Ecto neural progenitor cell (in vitro differentiated cells): ENCODE measurements at places on chromosomes 4 and X.

DNA sequence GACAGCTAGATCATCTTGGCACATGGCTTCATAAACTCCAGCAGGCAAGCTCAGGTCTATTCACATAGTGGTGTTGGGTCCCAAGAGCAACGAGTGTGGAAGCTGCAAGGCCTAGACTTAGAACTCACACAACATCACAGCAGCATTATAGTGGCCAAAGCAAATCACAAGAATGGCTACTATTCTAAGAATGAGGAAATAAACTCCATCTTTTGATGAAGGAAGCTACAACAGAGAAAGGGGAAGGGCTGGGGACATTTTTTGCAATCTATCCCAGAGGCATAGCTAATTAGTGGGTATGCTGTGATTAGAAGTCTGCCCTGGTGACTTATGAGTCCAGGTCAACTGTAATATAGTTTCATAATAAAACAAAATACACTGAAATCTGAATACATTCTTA, 42.9 kb upstream of the TAB3 start:
- DNase-seq = no peak

GRCh38 chr4:55177461-55177860, 52.1 kb upstream of the KDR start:
- DNase-seq = no peak

DNA sequence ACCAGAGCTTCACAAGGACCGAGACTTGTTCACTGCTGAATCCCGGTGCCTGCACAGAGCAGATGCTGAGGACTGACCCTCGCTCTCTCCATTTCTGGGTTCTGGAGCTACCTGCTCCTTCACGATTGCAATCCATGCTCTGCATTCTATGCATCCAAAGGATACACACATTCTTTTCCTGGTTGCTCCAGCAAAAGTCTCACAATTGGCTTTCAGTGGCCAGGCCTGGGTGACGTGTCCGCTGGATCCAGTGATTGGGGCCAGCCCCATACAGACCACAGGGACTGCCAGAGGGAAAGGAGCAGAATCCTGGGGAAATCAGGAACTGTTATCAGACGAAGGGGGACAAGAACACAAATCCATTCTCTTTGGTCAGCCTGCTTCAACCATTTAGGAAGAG, 14.9 kb upstream of the CDKN2AIP start:
- no peak for DNase-seq

DNA sequence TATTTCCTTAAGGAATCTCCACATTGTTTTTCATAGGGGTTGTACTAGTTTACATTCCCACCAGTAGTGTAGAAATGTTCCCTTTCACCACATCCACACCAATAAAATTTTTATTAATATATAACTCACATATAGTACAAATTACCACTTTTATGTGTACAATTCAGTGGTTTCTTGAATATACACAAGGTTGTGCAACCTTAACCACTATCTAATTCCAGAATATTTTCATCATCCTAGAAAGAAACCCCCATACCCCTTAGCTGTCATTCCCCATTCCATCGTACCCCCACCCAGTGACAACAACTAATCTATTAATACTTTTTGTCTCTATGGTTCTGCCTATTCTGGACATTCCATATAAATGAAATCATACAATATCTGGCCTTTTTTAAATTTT, 108.3 kb upstream of the USP9X start:
- no peak for DNase-seq

DNA sequence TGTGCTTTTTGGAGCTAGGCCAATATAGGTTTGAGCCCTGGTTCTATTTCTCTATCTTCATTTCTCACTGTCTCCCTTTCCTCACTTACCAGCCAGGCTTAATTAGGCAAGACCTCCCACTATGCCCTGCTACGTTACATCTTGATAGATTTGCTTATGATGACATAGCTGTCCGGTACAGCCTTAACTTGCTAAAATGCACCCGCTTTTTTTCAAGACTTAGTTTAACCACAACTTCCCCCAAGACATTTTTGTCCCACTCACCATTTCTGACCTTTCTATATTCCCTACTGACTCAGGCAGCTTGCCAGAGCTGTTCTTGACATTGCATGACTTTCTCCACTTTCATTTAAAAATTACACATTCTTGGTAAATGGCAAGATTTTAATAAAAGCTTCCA, 152.6 kb downstream of the MID1 start:
- DNase-seq = no peak

GRCh38 chr4:15381806-15382338, 46.0 kb upstream of the C1QTNF7 start:
- DNase-seq = no peak

DNA sequence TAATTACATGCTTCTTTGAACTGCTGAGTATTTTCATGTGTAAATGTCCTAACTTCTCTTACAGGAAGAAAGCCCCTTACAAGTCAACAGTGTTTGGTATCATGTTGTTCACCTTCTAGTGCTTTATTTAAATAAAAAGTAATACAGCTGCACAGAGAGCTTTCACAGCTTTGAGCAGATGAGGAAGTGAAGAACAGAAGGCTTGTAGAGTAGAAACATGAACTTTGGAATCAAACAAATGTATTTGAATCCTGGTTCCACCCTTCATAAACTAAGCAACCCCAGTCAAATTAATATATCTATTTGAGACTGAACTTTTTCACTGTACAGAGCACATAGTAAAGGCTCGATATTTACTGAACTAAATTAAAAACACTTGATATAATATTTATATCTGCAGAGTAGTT, 120.5 kb downstream of the CAMK2D start:
- DNase-seq = no peak

GRCh38 chr4:66974665-66975064, 570.6 kb downstream of the CENPC start:
- DNase-seq = no peak

DNA sequence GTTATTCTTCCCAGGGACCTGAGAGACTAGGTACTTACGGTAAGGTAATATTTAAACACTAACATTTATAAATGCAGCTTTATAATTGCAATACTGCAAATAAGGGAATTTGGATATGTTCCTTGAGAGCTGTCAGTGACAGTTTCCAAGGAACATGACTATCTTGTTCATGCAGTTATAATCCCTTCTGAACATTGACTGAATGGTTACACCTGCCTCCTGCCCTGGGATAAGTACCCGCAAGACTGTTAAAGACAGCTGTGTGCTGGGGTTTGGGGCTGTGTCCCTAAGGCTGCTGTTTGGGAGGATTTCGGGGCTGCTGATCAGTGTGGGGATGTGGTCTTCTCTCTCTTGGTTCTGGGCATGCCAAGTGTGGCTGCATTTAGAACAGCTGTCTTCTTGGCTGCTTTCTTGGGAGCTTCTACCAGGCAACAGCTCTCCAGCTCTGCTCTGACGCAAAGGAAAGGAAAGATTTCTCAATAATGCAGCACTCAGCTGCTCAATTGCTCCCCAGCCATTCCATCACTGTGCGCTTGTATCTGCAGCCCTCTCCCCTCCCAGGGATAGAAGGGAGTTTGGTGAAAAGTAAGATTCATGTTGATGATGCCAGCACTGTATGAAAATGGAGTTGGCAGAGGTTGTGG, 298.8 kb upstream of the TAPT1 start:
- no peak for DNase-seq

DNA sequence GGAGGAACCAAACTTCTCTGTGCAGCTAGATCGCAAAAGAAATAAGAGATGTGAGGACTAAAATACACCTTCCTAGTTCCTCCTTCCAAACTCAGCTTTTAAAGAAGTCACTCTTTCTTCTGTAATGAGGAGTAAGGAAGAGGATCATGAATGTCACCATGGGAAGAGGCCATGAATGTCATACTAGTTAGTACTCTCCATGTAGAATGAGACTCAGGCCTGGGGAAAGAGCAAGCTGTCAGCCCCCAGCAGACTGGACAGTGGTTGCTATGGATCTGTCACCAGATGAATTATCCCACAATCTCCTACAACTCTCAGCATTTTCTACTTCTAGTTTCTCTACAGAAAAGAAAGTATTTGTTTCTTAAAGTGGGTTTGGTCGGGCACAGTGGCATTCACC, 57.1 kb upstream of the PRDM8 start:
- no peak for DNase-seq

DNA sequence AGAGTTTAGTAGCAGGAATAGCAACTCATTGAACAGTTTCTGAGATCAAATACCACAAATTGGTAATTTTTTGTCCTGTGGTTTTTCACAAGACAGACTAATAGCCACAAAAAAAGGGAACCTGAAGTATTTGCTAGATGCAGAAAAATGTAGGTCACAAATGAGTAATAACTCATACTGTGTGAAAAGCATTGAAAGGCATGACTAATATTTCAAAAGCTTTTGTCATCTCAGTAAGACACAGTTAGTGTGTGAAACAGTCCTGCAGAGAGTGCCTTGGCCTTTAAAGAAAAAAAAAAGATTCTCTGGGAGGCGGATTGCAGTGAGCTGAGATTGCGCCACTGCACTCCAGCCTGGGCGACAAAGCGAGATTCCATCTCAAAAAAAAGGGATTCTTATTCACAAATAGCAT, 31.4 kb upstream of the SLC25A31 start:
- DNase-seq = no peak

DNA sequence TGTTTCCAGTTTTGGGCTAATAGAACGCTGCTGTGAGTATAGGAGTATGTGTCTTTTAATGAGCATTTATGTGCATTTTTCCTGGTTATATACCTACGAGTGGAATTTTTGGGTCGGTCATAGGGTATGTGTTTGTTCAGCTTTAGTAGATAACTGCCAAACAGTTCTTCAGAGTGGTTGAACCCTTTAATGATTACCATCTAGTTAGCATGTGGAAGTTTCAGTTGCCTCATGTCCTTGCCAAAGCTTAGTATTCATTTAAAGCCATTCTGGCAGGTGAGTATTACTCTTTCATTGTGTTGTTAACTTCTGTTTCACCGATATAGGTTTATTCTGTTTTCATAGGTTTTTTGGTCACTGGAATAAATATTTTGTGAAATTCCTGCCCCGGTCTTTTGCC, 229.1 kb downstream of the ARHGAP10 start:
- DNase-seq = no peak

- no peak for DNase-seq
Observed at GRCh38 chr4:55297346-55297745, 48.7 kb upstream of the SRD5A3 start.

GRCh38 chrX:14899607-14900006, 26.4 kb downstream of the MOSPD2 start:
- DNase-seq = no peak

DNA sequence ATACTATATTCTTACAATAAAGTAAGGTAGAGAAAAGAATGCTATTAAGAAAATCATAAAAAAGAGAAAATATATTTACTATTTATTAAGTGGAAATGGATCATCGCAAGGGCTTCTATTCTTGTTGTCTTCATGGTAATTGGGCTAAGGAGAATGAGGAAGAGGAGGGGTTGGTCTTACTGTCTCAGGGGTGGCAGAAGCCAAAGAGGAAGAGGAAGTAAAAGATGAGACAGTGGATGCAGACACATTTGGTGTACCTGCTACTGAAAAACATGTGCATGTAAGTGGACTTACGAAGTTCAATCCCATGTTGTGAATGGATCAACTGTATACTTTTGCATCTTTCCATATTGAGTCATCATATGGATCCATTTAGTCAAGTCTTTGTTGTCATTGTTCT, 1502.1 kb upstream of the ADGRL3 start:
- no peak for DNase-seq

- DNase-seq = no peak
Observed at GRCh38 chr4:28942631-28943030, 1777.5 kb upstream of the PCDH7 start.

- DNase-seq = no peak
Observed at GRCh38 chrX:44693255-44693654, 150.6 kb upstream of the DUSP21 start.

DNA sequence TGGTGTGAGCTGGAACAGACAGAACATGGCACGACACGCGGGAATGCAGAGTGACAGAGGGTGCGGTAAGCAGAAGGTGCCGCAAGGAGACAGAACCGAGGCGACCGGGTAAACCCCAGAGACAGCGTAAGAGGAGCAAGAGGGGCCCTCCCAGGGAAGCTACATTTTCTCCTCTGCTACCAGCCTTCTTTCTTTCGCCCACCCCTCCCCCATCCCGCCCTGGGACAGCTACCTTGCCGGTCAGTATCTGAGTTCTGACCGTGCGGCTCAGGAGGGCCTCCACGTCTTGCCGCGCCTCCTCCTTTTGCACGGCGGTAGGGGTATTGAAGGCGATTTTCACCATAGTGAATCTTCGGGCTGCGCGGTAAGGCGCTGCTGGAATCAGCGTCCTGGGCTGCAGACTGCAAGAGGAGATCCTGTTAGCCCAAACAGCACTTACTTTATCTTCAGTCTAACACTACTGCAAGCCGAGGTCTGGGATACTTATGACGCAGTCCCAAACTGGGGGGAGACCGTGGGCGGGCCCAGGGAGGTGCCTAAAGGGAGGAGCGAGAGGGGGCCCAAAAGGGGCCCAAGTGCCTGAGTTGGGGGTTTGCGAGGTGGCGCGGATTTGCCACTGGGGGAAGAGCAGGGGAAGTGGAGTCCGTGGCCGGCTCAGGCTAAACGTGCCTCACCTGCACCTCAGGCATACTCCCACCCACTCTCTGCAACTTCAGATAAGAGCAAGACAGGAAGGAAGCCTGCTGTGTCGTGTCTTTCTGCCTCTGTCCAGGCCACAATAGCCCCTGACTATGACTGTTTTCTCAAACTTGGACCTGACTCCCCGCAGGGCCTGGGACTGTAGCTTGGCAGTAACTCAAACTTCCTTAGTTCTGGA, at the start of gene ITM2A:
ITM2A (minus strand) TSS at position 462 of the 877 bp plus-strand sequence; CDS start at position 343, 119 bp downstream.
- DNase-seq = peak; percentile 54

DNA sequence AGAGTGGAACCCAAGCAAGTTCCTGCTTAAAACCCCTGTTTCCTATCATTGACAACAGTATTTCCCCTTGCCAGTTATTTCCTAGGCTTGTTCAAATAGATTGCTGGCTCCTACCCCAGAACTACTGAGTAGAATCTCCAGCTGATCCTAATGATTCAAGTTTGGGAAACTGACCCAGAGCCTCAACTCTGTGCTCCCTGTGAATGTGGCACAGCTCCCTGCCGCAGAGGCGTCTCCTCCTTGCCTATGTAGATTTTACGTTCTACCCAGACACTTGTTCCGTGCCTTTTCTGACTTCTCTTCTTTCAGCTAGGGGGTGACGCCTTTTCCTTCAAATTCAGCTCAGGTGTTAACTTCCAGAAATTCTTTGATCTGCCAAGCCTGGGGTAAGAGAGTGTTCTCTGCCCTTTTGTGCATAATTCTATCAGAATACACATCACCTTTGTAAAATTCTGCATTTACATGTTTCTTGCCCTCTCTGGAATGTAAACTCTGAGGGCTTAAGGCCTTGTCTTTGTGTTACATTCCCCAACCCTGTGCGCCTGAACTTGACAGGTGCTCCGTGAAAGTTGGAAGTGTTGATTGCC, 4.4 kb downstream of the LSM6 start:
- DNase-seq = no peak

- no peak for DNase-seq
Observed at GRCh38 chr4:181756451-181757095, 486.6 kb upstream of the TENM3 start.
